ENCODE measurements at places on chromosomes 6 and 20. TPM values are rescaled to one million over a fixed set of nuclear protein-coding genes. Genes with fewer than 3 reads are reported as not detected.

ARMC2 gene
- 9.1 TPM for polyA plus RNA-seq

GRCh38 chr6:41355952-41356351, 20.5 kb downstream of the NCR2 start:
- DNase-seq, result no peak

DNA sequence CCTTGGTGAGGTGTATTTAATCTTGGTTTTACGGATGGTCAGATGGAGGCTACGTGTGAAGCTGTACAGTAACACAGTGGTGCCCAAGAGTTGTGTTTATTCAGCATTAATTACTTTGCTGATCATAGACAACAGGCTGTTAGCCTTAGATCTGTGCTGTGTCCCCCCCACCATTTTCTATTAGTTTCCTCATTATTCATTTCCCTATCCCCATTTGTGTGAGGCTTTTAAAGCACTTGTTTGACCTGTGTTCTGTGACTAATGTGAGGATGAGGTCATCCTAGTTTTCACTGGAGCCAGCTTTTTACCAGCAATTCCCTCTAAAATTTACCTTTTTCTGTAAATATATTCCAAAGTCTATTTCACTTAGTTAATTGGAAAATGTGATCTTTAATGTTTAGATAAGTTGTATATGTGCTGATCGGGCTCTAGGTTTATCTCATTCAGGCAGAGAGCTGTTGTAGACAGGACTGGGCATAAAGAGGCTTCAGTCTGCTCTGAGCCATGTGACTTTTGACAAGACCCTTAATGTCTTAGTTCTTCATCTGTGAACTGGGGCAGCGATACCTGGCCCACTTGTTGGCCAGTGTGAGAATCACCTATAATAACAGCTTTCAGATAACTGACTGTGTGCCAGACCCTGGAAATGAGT, 8.4 kb downstream of the MAPRE1 start:
- DNase-seq, result no peak

SIRPG gene
- 0.32 TPM for polyA plus RNA-seq

Data from muscle of back (tissue), 13 donors.